NCI-H1105 (cell line): ENCODE measurements at places on chromosomes 16 and 17.

- no peak for DNase-seq
Observed at GRCh38 chr16:31868164-31868563, 5.4 kb upstream of the ZNF267 start.

GRCh38 chr16:53209429-53209828 lies 154.6 kb downstream of the CHD9 start:
- DNase-seq: no peak

DNA sequence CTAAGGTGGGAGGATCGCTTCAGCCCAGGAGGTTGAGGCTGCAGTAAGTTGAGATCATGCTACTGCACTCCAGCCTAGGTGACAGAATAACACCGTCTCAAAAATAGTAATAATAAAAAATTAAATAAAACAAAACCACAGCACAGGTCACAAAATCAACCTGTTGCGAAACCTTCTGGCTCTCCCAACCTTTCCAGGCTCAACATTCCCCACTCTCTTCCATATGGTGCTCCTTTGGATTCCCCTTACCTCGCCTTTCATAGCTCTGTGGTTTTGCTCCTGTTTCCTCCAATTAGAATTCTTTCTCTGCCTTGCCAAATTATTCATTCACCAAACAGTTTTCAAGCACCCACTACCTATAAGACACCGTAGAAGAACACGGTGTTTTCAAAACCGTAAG lies 4.7 kb downstream of the ZDHHC7 start:
- DNase-seq: no peak

GRCh38 chr17:7323731-7324437 lies 5.3 kb downstream of the NEURL4 start:
- no peak for DNase-seq

DNA sequence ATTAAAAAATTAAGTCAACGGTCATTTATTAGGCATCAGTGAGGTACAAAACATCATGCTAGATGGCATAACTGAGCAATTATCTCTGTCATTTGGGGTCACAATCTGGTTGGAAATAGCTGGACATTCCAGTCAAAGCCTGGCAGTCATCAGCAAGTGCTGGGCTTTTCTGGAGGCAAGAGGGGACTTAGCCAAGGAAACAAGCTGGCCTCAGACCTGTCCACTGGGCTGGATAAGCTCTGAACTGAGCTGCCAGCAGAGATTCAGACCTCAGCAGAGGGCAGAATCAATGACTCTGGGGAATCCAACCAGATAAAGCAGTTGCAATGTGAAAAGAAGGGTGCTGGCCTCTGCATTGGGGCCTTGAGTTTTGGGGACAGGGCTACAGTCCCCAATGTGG lies 161.9 kb upstream of the NOL11 start:
- no peak for DNase-seq

DNA sequence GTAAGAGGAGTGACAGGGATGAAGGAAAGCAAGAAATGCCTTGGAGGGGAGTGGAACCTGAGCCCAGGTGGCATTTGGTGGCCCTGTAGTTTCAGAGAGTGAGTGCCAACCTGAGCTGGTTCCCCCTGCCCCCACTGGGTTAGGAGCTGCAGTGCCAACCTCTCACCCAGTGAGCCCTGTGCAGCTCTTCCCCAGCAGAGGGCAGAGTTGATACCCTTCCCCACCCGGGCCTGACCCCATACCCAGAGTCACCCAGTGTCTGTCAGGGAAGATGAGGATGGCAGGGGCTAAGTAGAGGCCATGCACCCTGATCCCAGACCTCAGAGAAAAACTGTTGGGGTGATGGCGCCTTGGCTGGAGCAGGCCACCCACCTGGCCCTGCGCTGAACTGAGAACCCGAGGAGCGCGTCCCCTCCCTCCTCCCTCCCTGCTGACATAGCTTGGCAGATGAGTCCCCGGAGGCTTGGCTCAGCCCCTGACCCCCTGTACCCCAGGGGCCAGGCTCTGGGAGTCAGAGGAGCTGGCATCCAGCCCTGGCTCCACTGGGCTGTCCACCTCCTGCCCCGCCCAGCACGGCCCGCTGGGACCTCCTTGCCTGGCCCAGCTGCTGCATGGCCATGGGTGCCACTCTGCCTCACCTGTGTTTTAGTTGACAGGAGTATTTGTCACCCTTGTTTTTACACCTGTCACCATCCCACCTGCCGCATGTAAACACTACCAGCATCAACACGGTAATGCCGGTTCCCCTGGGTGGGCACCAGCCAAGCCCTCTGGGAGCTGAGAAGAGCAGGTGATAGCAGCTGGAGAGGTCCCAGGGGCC lies 113.9 kb downstream of the AMFR start:
- peak; percentile 98 for DNase-seq

DNA sequence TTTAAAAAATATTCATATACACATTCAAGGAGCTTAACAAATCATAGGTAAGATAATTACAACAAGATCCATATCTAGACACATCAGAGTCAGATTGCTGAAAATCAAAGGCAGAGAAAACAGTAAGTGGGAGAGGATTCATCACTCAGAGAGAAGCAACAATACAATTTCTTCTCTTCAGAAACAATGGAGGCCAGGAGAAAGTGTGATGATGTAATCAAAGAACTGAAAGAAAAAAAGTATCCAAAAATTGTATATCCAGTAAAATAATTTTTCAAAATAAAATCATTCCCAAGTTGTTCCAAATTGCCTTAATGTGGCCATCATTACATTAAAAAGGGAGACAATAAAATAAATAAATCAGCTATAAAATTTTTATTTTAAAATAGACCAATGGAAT lies 17.7 kb upstream of the ABCA6 start:
- DNase-seq: no peak

DNA sequence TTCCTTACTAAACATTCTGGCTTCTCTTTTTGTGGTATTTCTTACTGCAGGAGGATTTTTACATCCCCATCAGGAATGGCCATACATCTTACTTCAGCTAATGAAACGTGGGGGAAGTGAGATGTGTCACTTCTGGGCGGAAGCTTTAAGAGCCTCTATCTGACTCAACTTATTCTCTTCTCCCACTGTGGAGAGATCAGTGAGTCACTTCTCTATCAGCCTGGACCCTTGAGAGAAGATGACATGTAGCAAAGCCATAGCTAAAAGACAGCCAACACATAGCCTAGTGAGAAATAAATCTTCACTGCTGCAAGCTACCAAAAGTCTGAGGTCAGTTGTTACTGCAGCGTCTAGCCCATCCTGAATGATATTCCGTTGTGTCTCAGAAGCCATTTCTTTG lies 1066.7 kb upstream of the RBFOX1 start:
- DNase-seq: no peak

DNA sequence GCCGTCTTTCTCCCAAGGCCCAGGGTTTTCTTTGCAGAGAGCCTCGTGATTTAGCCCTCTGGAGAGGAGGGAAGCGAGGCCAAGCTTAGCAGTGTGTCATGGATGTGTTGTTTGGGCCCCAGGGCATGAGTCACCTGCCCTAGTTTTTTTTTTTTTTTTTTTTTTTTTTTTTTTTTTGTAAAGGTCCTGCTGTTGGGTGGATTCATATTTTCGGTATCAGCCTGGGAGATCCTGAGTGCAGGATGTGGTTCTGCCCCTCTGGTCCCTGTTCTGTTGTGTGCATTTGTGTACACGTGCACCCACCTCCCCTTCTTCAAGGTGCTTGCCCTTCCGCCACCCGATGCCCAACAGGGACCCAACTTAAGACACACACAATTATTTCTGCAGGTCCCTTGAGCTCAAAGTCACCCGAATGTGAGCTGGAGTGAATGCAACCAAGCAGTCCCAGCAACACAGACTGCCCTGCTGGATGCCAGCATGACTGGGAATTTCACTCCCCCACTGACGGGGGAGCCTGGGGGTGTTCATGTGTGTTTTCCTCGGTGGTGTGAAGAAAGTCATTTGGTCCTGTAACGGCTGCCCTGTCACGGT lies 265.8 kb upstream of the TNRC6C start:
- DNase-seq: no peak

DNA sequence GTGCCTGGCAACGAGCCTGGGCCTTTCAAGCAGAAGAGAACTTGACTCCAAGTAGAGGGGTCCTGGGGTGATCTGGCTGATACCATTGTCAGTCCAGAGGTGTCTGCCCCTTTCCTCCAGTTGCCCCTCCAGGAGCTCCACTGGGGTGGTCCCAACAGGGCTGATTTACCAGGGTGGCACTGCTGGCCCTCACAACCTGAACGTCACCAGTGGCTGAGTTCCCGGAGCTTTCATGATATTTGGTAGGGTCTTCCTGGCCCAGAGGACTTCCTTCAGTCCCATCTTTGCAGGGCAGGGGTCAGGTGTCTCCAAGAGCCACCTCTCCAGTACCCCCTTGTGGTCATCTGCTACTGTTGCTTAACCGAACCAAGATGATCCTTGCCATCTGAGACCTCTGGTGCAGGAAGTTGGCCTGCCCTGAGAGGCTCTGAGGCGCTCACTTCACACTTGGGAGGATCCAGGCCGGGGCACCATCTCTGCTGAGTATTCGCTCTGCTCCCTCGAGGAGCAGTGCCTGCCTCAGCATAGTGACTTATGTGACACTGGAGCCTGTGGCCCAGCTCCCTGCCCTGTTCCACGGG lies 3.5 kb downstream of the LIMD2 start:
- DNase-seq: peak; percentile 7

- DNase-seq: no peak
Observed at GRCh38 chr17:27209316-27209715, 84.6 kb upstream of the WSB1 start.

GRCh38 chr16:15521390-15521757 lies 87.0 kb downstream of the BMERB1 start:
- DNase-seq: no peak

DNA sequence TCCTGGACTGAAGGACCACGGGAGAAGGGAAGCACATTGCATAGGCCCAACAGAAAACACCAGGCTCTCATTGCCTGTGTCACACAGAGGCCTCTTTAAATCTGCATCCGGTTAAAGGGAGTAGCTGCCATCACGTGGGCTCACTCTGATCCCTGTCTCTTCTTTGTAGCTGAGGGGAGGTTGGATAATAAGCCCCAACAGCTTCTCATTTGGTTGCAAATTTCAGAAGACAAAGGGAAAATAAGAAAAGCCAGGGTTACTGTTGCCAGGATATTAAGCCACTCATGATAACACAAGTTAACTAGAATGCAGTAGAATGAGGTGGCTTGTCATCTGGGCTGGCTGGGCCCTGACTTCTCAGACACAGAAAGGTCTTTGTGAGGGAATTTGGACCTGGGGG lies 325.1 kb upstream of the ERCC4 start:
- no peak for DNase-seq

- DNase-seq: no peak
Observed at GRCh38 chr17:73324160-73324475, 12.3 kb upstream of the CDC42EP4 start.

- no peak for DNase-seq
Observed at GRCh38 chr17:67335245-67335835, 31.0 kb downstream of the PSMD12 start.

DNA sequence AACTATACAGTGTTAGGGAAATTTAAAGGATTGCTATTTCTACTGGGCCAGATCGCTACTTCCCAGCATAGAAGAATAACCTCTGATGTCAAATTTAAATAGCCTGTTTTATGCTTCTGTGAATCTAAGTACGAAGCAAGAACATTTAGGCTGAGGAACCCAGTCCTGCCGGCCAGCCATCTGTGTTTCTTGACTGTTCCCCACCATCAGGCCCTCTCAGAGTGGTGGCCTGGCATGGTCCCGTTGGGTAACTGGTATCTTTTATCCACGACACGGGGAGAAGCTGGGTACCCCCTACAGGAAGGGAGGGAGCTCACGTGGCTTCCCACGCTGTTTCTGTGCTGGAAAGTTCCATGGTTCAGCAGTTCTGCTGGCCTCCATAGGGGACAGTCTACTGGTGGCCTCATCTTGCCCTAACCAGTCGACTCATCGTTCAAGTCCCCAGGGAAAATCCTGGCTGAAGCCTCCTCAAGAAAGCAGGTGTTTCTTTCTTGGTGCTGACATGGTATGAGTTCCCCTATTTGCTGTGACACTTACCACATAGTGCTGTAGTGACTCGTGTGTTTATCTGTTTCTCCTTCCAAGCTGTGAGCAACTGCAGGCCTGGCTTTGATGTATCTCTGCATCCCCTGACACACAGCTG lies 201.7 kb upstream of the NLRP1 start:
- DNase-seq: no peak

- no peak for DNase-seq
Observed at GRCh38 chr16:22260490-22260889, 36.7 kb upstream of the POLR3E start.

GRCh38 chr17:7111784-7112509 lies 2.7 kb downstream of the ASGR2 start:
- DNase-seq: no peak

DNA sequence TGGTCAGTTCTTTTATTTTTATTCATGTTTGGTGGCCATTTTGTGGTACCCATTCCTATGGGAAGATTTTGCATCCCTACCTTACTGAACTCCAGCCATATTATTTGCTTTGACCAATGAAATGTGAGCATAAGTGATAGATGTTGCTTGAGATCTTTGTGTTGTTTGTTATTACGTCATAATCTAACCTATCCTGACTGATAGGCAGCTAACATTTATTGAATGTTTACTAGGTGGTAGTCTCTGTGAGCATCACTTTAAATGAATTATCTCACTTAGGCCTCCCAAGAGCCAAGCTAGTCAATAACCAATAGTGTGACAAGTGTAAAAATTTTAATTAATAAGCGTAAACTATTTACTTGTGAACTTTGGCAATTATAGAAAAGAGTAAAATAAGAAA lies 37.6 kb downstream of the VMP1 start:
- DNase-seq: no peak

DNA sequence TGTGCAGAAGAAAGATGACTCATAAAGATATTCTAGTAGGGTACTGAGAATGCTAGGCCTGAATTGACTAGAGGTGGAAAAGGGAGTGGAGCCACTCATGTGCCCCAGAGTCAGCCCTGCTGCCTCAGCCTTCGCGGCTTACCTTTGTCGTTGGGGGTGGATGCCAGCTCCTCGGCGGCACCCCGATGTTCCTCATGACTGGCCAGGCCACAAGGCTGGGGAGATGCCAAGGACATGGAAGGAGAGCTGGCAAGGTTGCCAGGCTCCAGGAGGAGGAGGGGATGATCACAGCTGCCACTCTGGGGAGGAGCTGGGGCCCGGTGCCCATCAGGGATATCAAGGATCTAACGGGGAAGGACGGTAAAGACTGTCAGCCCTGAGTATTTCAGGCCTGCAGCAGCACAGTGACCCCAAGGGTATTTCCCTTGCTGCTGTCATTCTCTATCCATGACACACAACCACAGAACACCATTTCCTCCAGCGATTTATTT lies 9.7 kb upstream of the SLC35B1 start:
- DNase-seq: no peak

- no peak for DNase-seq
Observed at GRCh38 chr16:84795329-84796053, 24.3 kb upstream of the CRISPLD2 start.

DNA sequence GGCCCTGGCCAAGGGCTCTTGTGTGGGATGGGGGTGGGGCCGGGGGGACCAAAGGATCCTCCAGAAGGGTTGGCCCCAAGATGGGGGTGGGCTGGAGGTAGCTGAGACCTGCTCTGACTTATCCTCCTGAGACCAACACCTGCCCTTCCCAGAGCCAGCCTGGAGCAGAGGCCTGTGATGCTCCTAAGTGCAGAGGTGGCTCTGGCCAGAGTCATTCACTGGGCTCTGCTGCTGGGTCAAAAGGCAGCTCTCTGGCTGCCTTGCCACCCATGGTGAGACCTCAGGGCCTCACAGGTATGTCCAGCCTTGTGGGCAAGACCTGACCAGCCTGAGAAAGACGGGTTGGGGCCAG lies 393 bp downstream of the SERPINF2 start:
- DNase-seq: no peak
